ENCODE measurements at places on chromosomes 12 and 14.

GRCh38 chr12:82474181-82474797 is 116.0 kb downstream of the METTL25 start:
- no peak for DNase-seq

DNA sequence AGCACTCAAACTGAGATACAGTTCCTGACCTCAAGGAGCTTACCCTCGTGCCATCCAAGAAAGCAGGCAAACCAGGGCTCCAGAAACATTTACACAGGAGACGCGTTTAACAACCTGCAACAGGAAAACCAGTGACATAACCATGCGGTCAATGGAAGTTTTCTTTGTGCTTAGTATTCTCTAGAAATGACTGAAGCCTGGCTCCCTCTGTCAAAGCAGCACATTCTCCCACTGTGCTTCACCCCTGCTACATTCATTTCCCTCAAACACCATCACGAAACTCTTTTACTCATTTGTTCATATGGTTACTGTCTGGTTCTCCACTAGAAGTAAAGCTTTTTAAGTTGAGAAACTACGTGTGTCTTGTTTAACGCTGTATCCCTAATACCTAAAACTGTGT is 161.3 kb upstream of the CCND2 start:
- DNase-seq, result no peak

DNA sequence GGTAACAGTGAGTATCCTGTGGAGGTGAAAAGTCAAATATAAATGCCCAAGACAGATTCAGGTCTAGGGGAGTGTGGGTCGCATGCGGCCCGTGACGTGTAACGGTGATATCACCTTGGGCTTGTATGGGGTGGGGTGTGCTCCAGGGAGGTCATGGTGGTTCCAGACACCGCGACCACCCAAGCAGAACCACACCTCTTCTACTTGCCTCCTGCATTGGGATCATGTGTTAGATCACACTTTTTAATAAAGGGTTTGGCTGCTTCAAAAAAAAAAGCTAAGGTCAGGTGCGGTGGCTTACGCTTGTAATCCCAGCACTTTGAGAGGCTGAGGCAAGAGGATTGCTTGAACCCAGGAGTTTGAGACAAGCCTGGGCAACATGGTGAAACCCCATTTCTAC is 4.5 kb downstream of the FBLN5 start:
- DNase-seq, result no peak

- DNase-seq, result no peak
Observed at GRCh38 chr14:45254771-45255170, 1.8 kb upstream of the MIS18BP1 start.

GRCh38 chr12:132618683-132619043 is at the start of gene P2RX2:
Gene P2RX2 (plus strand): TSS chr12:132618776. CDS start chr12:132618817, 41 bp downstream.
- DNase-seq, result no peak

DNA sequence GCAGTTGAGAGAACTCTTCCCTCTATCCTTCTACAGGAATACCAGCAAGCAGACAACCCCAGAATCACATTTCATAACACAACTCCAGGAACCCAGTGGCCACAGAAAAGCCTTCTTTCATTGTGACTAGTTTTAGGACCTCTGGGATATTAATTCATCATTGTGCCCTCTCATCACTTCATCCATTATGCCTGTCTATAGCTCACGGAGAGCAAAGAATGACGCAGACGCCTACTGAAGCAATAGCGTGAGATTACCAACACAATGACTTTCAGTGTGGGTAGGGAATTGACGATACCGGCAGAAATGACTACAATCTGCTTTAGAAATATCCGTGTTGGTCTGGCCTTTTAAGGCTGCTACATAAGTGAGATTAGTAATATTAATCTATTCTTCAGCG is 158.1 kb upstream of the FOXG1 start:
- no peak for DNase-seq

GRCh38 chr12:123671876-123672275 is 963 bp downstream of the TCTN2 start:
- no peak for DNase-seq

- DNase-seq, result no peak
Observed at GRCh38 chr12:125229878-125230530, 164.8 kb downstream of the AACS start.

GRCh38 chr12:116150001-116150400 is 127.5 kb downstream of the MED13L start:
- no peak for DNase-seq

DNA sequence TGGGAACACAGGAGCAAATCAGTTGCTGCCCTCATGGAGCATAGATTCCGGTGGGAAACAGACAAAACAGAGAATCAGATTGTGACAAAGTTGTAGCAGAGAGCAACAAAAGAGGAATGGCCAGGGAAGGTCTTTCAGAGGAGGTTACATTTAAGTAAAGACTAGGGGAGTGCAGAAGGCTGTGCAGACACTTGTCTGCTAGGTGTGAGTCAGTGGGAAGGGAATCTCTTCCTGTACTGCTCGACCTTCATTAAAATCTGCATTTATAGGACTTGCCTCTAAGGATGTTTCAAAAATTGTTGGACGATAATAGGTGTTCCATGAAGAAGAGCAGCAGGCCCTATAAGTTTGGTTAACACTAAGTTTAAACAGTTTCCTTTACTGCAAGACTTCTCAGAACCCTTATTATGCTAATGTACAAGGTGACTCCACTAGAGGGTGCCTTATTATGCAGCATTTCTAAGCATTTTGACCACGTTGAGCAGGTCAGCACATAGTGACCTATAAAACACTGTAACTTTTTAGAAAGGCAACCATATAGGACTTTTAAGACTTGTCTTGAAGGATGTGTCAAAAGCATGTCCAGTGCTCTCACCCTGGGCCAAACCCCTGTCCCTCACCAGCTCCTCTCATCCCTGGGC is 91.8 kb upstream of the RIC8B start:
- DNase-seq, result no peak

- DNase-seq, result no peak
Observed at GRCh38 chr14:100296106-100296651, 10.1 kb downstream of the SLC25A29 start.

GRCh38 chr14:82537831-82538230 is 1004.2 kb upstream of the SEL1L start:
- no peak for DNase-seq

- DNase-seq, result no peak
Observed at GRCh38 chr14:24840204-24840893, 206.4 kb upstream of the GZMB start.

GRCh38 chr14:73829526-73830431 is 21.9 kb upstream of the PTGR2 start:
- no peak for DNase-seq

- peak; percentile 48 for DNase-seq
Observed at GRCh38 chr14:55438066-55438683, 2.2 kb downstream of the TBPL2 start.

- DNase-seq, result no peak
Observed at GRCh38 chr14:59214702-59215302, 26.3 kb downstream of the DAAM1 start.

- DNase-seq, result no peak
Observed at GRCh38 chr12:98317939-98318899, 197.2 kb upstream of the TMPO start.

DNA sequence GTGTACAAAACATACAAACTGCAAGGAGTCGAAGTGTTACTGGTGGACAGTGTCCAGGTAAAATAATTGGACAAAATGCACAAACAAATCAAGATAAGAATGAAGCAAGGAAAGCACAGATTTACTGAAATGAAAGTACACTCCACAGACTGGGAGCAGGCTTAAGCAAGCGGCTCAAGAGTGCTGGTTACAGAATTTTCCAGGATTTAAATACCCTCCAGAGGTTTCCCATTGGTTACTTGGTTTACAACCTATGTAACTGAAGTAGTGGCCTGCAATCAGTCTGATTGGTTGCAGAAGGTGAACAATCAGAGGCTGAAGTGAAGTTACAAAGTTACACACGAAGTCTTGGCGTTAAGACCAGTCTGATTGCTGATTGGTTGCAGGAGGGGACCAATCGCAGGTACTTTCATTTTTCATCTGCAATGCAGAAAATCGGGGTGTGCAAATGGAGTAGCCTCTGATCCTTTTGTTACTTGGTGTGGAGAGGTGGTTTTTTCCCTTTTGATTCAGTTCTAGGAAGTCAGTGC is 11.6 kb upstream of the SCN8A start:
- DNase-seq, result no peak

Measured in NCI-H510A (cell line).